Left forelimb (tissue), 1 donor: ENCODE measurements at places on chromosomes 4 and X.

GRCh38 chr4:35228313-35228712, 1016.0 kb downstream of the ARAP2 start:
- DNase-seq: no peak

GRCh38 chr4:109648997-109649575, 54.2 kb downstream of the CASP6 start:
- no peak for DNase-seq

GRCh38 chrX:105543283-105543682, 279.1 kb upstream of the NRK start:
- no peak for DNase-seq

- no peak for DNase-seq
These were observed 60.4 kb downstream of the PCDH18 start for GRCh38 chr4:137471895-137472294.

- DNase-seq: no peak
These were observed 10.9 kb downstream of the TMA16 start for GRCh38 chr4:163505374-163505773.

DNA sequence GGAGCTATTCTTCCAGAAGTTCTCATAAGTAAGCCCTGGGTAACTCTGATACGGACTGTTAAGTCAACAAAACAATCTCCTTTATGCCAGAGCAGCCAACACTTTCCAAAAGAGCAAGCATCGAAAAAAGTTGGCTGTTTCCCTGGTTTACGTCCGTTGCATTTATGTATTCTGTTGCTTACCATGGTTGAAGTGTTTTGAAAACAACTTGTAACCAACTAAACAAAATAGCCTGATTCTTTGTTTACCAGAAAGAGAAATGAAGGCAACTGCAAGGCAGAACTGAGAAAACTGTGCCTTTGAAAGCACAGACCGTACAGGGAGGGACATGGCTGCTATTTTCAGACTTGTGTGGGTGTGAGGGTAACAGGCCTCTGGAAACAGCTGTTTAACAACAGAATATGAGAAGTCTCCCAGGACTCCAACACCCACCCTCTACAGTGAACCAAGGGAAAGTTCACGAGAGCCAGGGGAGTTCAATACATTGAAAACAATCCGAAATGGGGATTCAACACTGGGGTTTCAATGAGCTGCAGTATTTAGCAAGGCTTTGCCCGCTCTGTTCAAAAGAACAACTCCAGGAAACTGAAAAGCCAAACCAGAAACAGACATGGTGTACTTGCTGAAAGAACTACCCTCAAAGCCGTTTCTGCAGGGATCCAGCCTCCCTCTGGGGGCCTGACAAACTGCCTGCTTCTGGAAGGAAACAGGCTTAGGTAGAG, 95.8 kb upstream of the EGFL6 start:
- peak; percentile 61 for DNase-seq

DNA sequence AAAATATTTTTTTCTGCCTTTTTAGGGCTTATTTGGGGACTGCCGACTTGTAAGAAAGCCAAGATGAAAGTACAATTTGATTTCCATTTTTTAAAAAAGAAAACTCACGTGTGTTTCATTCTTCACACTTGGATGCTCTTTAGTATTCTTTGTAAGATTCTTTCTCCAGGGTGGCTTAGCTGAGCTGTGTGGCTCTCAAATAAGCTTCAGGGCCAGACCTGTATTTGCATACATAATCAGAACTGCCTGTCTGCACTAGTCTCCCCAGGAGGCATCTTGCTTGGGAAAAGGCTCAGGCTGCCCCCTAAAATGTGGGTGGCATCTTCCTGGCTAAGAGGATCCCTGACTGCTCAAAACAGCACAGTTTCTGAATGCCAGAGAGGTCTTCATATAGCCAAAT, 498.4 kb downstream of the MID1IP1 start:
- no peak for DNase-seq

- DNase-seq: no peak
These were observed 2.0 kb downstream of the DLG3 start for GRCh38 chrX:70446380-70447350.

DNA sequence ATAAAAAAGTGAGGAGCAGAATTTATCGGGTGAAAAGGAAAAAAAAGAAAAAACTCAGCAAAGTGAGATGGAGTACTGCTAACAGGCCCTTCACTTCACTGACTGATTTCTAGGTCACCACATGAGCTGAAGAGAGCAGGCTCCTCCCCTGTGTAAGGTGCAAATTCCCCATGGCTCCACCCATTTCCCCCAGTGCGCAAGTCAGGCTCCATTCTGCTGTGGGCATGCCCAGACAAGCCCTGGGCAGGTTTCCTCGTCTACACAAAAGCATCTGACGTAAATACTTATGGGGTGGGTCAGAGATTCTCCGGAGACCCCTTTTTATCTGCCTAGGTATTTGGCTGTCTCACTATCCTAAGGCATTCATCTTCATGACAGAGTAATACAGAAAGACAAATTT, 157.9 kb downstream of the MAGEB5 start:
- DNase-seq: no peak

DNA sequence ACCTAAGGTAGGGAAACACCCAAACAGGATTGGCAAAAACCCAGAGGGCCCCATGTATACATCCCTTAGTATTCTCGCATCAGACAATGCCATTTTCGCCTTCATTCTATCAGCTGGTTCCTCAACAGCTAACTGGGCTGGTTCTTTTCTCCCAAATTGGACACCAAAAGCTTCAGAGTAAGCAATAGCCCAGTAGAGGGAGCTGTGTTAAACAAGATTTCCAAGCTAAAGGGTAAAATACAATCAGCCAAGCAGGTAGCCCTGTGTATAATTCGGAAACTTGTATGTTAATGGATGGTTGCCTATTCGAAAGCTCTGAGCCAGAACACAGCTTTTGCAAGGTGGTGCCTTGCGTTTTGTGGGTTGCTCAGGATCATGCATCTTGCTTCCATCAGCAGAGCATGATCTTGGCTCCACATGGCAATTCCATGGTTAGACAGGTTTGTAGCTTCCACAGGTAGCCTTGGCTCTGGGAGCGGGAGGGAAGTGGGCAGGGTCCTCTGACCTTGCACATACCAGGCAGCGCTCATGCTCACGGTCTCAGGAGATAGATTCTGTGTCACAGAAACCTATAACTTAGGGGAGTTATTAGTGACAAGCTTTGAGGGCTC, 115.2 kb upstream of the LNX1 start:
- no peak for DNase-seq
